ENCODE measurements at places on chromosomes 12 and 14. TPM values are rescaled to one million over a fixed set of nuclear protein-coding genes. Genes with fewer than 3 reads are reported as not detected.

The ASCL1 gene
- total RNA-seq = not detected

The ASB2 gene
- 3.5 TPM for total RNA-seq

The ZFYVE1 gene
- total RNA-seq = 9.0 TPM

The BMAL2 gene
- 20.4 TPM for total RNA-seq

The TC2N gene
- 0.54 TPM for total RNA-seq

The PDZRN4 gene
- total RNA-seq = not detected

The OR6C2 gene
- not detected for total RNA-seq

The ZFHX2 gene
- 1.2 TPM for total RNA-seq

The TBC1D30 gene
- total RNA-seq = 1.5 TPM

The OAS2 gene
- total RNA-seq = 0.21 TPM

The CABP1 gene
- total RNA-seq = 0.22 TPM

The LPAR5 gene
- 0.67 TPM for total RNA-seq

The PLA2G1B gene
- total RNA-seq = 0.24 TPM

The AICDA gene
- 0.05 TPM for total RNA-seq

The INHBC gene
- total RNA-seq = 0.05 TPM

The SYNDIG1L gene
- total RNA-seq = not detected

The HOTAIR gene
- 0.09 TPM for total RNA-seq

The MANSC4 gene
- not detected for total RNA-seq

The SALL2 gene
- 0.96 TPM for total RNA-seq

The CPM gene
- 5.6 TPM for total RNA-seq

The CBX5 gene
- 21.7 TPM for total RNA-seq

The IGFBP6 gene
- 250 TPM for total RNA-seq

The SERPINA9 gene
- total RNA-seq = not detected

The PTPRO gene
- 0.06 TPM for total RNA-seq

The ARHGEF40 gene
- total RNA-seq = 15.3 TPM

The TMEM117 gene
- 2.5 TPM for total RNA-seq

The IQSEC3 gene
- total RNA-seq = not detected

The TAS2R19 gene
- not detected for total RNA-seq

The NKX2-1 gene
- total RNA-seq = 0.03 TPM

The CHFR gene
- 17.1 TPM for total RNA-seq

The KLHL33 gene
- 0.02 TPM for total RNA-seq

The SLC24A4 gene
- 0.16 TPM for total RNA-seq

The OR6S1 gene
- total RNA-seq = not detected

The AGAP2 gene
- 0.12 TPM for total RNA-seq

The TUNAR gene
- total RNA-seq = not detected

The CEBPE gene
- total RNA-seq = not detected

The CD69 gene
- total RNA-seq = not detected

Measured in A549 treated with CORT108297 at 1 μM for 4 hours (cell line).